Activated T-helper 1 cell treated with anti-CD3 and anti-CD28 coated beads, Interleukin-2, amount 50 U/mL, for 16 hours (primary cell): ENCODE measurements at places on chromosomes 3 and 15.

GRCh38 chr15:51060030-51060673, 34.6 kb downstream of the TNFAIP8L3 start:
- DNase-seq: no peak

DNA sequence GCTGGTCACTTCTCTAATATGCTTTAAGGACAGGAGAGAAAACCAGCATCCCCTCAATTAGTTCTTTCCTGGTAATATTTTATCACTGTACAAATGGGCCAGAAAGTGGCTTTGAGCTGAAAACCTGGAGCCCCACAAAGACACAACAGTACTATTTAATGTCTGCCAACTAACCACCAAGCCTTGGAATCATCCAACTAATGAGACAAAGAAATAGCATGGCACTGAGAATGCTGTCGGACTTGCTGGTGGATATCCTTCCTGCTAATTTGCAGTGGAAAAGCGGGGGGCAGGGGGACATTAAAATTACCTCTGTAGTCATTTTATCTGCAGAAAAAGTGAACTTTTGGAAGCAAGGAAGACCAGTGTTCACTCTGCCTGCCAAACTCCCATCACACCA, 288.5 kb downstream of the KBTBD8 start:
- no peak for DNase-seq

- no peak for DNase-seq
These were observed 98.1 kb upstream of the FOXB1 start for GRCh38 chr15:59906046-59906445.

GRCh38 chr3:25899352-25900101, 109.6 kb downstream of the OXSM start:
- no peak for DNase-seq

DNA sequence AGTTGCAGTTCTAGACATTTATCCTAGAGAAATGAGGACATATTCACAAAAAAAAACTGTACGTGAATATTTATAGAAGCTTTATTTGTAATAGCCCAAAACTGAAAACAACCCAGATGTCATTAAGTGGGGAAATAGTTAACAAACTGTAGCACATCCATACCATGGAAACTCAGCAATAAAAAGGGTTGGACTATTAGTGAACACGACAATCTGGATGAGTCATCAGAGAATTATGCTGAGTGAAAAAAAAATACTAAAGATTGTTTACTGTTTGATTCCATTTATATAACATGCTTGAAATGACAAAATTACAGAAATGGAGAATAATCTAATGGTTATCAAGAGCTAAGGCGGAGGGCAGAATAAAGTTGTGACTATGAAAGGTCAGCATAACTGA, 59.5 kb downstream of the CPA3 start:
- no peak for DNase-seq

GRCh38 chr3:42192334-42193200, 73.4 kb downstream of the CCK start:
- DNase-seq: no peak

DNA sequence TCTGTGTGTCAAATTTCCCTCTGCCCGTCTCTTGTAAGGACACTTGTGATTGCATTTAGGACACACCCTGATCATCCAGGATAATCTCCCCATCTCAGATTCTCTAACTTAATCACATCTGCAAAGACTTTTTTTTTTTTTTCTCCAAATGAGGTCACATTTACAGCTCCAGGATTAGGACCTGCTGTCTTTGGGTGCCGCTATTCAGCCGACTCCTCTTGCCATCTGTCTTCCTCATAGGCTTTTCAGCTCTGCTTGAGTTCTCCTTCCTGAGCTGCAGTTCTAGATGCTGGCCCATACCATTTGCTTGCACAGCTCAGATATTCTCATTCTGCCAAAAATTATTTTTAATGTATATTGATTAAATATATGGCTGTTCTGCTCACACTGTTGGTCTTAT, 94.3 kb upstream of the TLE3 start:
- no peak for DNase-seq

GRCh38 chr3:114126461-114126860, 52.4 kb downstream of the DRD3 start:
- no peak for DNase-seq

- DNase-seq: no peak
These were observed 378.3 kb upstream of the RGMA start for GRCh38 chr15:93467337-93467736.

DNA sequence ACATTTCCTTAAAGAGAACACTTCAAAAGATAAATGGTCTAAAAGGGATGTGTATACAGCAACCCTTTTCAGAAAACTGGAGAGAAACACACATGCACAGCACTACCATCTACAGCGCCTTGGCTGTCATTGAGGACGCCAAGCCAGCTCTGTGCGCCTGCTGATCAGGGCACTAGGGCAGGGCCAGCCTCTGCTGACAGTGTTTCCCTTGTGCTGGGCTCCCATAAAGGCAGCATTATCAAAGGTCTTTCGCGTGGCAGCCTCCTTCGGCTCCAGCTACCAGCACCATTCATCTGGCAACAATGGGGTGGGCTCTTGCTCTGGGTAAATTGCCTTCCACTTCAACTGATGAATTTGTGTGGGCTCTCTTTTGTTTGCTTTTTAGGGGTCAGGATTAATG, 53.4 kb downstream of the LDHAL6B start:
- DNase-seq: no peak

GRCh38 chr3:97823046-97824004, 1.5 kb downstream of the CRYBG3 start:
- DNase-seq: no peak

GRCh38 chr15:89976246-89976600, 24.9 kb upstream of the ZNF710 start:
- DNase-seq: no peak

- DNase-seq: no peak
These were observed 297.1 kb upstream of the RARB start for GRCh38 chr3:25130724-25131520.
